ENCODE measurements at places on chromosomes 16 and 17.

DNA sequence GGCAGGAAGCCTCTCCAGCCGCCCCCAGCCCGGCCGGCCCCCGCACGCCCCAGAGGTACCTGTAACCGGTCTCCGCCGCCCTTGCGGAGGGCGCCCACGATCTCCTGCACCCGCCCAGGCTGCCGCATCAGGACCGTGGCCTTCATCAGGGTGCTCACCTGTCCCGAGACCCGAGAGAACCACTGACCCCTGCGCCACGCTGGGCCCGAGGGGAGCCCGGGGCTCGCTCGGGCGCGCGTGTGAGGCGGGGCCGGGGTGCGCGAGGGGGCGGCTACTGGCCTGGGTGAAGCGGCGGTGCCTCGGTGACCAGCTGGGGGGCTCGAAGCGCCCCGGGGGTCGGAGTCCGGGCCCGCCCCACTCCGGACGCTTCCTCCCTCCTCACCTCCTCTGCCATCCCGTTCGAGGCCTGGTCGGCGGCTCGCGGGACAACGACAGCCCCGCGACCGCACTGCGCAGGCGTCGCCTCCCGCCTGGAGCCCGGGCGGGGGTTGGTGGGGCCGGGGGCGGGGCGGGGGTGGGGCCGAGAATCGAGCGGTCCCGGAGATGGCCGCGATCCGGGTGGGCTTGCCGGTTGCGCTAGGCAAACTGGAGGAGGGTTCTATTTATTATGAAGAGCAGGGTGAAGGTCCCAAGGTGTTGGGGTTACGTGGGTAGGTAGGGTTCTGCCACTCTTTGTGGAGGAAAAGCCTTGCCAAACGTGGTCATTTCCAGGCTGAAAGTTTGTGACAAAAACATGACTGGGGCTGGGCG lies at the start of gene NT5C3B:
Gene NT5C3B (minus strand): TSS at position 433 of the 750 bp plus-strand sequence. CDS start 39 bp downstream, at position 394.
- no peaks in the 10 kb centered on the region for H3K27me3 ChIP-seq
- H3K36me3 ChIP-seq = peaks cover 13% of the 10 kb centered on the region
- H3K4me1 ChIP-seq = peaks cover 18% of the 10 kb centered on the region
- peak within 1 kb of the TSS; percentile 91 for H3K4me3 ChIP-seq
- no peak for DNase-seq
- H3K27ac ChIP-seq = peak within 1 kb of the TSS; percentile 80

GRCh38 chr17:80364091-80364691 lies 50.8 kb upstream of the ENDOV start:
- peaks cover 89% of the 10 kb centered on the region for H3K36me3 ChIP-seq
- no peak for DNase-seq
- H3K4me1 ChIP-seq = no peaks in the 10 kb centered on the region
- no peak overlapping the region for H3K27ac ChIP-seq

- no peak for DNase-seq
- no peaks in the 10 kb centered on the region for H3K4me1 ChIP-seq
- H3K4me3 ChIP-seq = no peak overlapping the region
- no peaks in the 10 kb centered on the region for H3K27me3 ChIP-seq
- H3K27ac ChIP-seq = no peak overlapping the region
These were observed 66.9 kb upstream of the ATF7IP2 start for GRCh38 chr16:10318798-10319500.

DNA sequence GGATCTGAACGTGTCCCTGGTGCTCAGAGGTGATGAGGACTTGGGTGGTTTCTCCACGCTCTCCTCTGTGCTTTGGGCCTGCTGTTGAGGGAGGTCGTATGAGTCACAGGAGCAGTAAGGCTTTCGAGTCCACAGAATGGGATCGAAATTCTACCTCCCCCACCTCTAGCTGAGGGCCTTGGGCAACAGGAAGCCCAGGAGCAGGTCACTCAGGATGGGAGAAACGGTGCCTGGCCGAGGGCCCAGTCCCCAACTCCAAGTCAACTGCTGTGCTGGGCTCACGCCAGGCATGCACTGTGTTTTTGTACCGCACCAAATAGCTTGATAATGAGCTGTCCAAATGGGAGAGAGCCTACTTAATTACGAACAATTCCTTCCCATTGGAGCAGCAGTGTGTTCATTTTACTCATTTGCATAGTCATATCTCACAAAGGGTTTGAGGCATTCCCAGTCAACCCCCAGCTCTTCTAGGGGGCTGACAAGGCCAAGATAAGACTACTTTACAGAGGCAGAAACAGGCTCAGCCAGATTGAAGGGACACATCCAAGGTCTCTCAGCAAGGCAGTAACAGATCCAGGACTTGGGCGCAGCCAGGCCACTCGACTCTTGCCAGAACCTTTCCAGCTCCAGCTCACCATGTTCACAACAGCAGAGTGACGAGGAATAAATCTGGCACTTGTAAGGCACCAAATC lies 53.6 kb downstream of the WNT3 start:
- H3K27ac ChIP-seq = no peak overlapping the region
- peak; percentile 67 for DNase-seq
- H3K36me3 ChIP-seq = no peaks in the 10 kb centered on the region
- peaks cover 23% of the 10 kb centered on the region for H3K4me1 ChIP-seq
- no peak overlapping the region for H3K4me3 ChIP-seq

GRCh38 chr16:74607310-74607961 lies 522 bp upstream of the GLG1 start:
- DNase-seq = no peak
- no peaks in the 10 kb centered on the region for H3K36me3 ChIP-seq
- peak overlapping the region; percentile 93 for H3K4me3 ChIP-seq
- H3K27me3 ChIP-seq = no peaks in the 10 kb centered on the region

DNA sequence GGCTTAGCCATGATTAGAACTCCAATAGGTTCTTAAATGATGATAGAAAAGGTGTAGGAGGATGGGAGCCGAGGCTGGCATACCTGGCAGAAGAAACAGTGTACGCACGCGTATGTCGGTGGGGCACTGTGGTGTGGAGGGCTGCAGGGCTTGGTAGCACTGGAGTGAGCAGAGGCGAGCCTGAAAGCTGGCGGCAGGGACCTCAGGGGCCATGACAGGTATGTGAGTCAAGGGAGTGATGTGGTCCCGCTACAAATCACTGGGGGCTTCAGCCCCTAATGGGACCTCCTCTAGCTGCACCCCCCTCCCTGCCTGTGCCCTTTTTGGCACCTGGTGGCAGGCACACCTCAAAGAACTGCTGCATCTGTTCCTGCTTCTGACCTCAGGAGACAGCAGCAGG lies 67.3 kb downstream of the RAI1 start:
- no peaks in the 10 kb centered on the region for H3K27me3 ChIP-seq
- DNase-seq = no peak
- H3K4me3 ChIP-seq = no peak overlapping the region
- no peaks in the 10 kb centered on the region for H3K36me3 ChIP-seq

- H3K36me3 ChIP-seq = no peaks in the 10 kb centered on the region
- H3K27ac ChIP-seq = no peak overlapping the region
- DNase-seq = no peak
- H3K27me3 ChIP-seq = no peaks in the 10 kb centered on the region
- H3K4me1 ChIP-seq = peaks cover 8% of the 10 kb centered on the region
- no peak overlapping the region for H3K4me3 ChIP-seq
These were observed 14.3 kb downstream of the LITAF start for GRCh38 chr16:11572301-11572995.

- H3K27ac ChIP-seq = no peak overlapping the region
- H3K4me1 ChIP-seq = no peaks in the 10 kb centered on the region
- no peak overlapping the region for H3K4me3 ChIP-seq
- H3K27me3 ChIP-seq = no peaks in the 10 kb centered on the region
These were observed 48.8 kb upstream of the DLX4 start for GRCh38 chr17:49920030-49920769.

DNA sequence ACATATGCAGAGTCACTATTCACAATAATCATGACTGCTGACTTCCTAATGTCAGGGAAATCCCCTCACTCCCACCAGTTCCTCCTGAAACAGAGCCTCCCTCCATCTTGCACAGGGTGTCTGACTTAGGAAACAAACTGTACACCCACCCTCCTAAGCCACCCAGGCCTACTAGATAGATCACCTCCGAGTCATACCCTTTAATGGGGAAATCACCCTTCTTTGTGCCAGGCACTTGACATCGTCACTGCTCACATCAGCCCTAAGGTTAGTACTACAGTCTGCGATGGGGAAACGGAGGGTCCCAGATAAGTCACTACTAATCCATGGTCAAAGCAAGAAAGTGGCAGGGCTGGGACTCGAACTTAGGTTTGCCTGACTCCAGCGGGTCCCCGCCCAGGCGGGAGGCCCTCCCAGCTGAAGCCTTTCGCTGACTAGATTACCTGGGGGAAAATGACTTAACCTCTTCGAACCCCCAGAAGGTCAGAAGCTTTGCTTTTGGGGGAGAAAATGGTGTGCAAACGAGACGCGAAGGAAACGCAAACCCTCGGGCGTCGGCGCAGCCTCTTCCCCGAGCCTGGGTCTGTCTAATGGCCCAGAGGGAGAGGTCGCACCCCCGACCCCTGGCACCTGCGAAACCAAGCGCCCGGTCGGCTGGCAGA lies 3.4 kb upstream of the MLLT6 start:
- H3K27ac ChIP-seq = peak overlapping the region; percentile 95
- H3K27me3 ChIP-seq = no peaks in the 10 kb centered on the region
- H3K4me3 ChIP-seq = peak overlapping the region; percentile 71

DNA sequence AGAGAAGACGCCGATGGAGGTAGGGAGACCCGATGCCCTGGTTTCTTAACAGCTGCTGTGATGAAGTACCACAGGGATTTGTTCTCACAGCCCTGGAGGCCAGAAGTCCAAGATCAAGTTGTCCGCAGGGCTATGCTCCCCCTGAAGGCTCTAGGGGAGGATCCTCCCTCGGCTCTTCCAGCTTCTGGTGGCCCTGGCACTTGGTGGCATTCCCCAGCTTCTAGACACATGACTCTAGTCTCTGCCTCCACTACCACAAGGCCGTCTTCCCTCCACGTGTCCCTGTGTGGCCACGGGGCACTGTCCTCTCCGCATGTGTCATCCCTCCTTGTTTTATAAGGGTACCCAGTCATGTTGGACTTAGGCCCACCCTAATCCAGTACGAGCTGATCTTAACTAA lies 375.2 kb downstream of the SLC39A11 start:
- DNase-seq = no peak
- no peak overlapping the region for H3K27ac ChIP-seq
- no peaks in the 10 kb centered on the region for H3K4me1 ChIP-seq
- no peak overlapping the region for H3K4me3 ChIP-seq

DNA sequence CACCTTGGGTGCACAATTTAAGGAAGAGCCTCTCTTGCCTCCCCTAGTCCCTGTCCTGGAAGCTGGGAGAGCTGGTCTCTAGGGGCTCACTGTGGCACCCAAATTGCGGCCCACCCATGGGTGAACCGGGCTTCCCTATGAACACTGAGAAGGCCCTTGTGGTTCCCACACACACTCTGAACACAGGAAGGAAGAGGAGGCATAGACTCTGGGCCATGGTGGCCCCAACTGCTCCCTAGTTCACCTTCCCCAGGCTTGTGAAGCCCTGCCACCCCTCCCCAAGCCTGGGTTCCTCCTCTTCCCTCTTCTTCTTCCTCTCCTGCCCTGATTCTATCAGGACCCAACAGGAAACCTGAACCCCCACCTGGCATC lies 10.5 kb downstream of the SREBF1 start:
- peaks cover 62% of the 10 kb centered on the region for H3K4me1 ChIP-seq
- DNase-seq = no peak
- no peaks in the 10 kb centered on the region for H3K27me3 ChIP-seq
- H3K36me3 ChIP-seq = no peaks in the 10 kb centered on the region
- H3K4me3 ChIP-seq = no peak overlapping the region

DNA sequence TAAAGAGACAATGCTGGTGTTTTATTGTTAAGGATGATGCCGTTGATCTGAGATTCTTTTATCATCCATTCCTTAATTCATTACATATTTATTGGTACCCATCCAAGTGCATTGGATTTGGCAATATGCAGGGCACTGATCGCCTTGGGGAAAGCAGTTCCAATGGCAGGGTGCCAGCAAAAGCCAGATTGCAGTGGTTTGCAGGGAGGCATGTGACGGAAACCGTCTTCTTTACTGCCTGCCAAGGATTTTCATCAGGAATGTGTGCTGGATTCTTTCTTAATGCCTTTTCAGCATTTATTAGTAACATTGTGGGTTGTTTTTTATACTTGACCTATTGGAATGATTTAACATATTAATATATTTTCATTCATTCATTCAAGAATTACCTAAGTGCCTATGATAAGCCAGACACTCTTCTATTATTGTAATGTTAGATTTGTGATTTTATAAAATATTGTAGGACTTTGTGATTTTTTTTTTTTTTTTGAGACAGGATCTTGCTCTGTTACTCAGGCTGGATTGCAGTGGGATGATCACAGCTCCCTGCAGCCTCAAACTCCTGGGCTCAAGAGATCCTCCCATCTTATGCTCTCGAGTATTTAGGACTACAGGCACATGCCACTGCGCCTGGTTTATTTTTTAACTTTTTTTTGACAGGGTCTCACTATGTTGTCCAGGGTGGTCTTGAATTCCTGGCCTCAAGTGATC lies 93.4 kb upstream of the TNRC6A start:
- H3K27me3 ChIP-seq = no peaks in the 10 kb centered on the region
- H3K4me3 ChIP-seq = no peak overlapping the region

DNA sequence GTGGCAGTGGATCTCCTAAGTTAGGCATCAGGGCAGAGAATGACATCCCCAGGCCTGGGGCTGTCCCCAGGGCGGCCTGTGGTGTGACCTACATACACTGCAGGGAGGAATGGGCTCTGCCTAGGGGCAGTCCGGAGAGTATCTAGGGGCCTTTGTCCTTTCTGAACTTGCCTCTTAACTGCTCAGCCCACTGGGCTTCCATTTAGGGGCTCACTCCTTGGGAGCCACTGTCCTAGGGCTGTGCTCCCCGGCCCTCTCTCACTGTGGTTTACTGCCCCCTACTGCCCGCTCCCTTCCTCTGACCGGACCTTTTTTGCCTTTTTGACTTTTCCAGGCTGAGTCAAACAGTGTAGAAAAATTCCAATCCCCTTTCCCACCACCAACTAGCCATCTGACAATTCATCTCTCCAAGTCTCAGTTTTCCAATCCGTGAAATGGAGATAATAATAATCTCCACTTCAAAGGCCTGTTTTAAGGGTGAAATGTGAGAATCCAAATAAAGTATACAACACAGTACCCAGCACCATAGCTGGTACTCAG lies 66.8 kb downstream of the DNAH3 start:
- no peak overlapping the region for H3K27ac ChIP-seq
- no peaks in the 10 kb centered on the region for H3K27me3 ChIP-seq
- no peaks in the 10 kb centered on the region for H3K36me3 ChIP-seq
- no peak overlapping the region for H3K4me3 ChIP-seq
- no peaks in the 10 kb centered on the region for H3K4me1 ChIP-seq

DNA sequence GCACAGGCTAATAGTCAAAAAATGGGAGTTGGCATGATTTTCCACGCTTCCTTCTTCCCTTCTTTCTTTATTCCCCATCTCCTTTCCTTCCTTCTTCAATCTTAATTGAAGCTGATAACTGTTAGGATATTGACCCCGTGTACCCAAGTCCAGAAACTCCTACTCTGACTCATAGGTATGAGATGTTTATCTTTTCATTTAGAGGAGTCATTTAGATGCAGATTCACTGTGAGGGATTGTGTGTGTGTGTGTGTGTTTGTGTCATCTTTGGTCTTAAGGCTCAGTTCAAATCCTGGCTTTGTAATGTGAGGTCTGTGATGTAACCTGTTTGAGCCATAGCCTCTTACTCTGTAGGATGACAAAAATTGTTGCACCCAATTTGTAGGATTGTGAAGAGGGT lies 332.0 kb upstream of the MAF start:
- H3K27ac ChIP-seq = no peak overlapping the region
- no peak for DNase-seq
- no peaks in the 10 kb centered on the region for H3K36me3 ChIP-seq
- no peaks in the 10 kb centered on the region for H3K4me1 ChIP-seq
- no peak overlapping the region for H3K4me3 ChIP-seq

All from right atrium auricular region (tissue), 2 donors.